ENCODE measurements at places on chromosomes 2 and 18. TPM values are rescaled to one million over a fixed set of nuclear protein-coding genes. Genes with fewer than 3 reads are reported as not detected.

- no peak overlapping the region for H3K27ac ChIP-seq
- H3K4me1 ChIP-seq = peaks cover 22% of the 10 kb centered on the region
- no peak overlapping the region for H3K4me3 ChIP-seq
- H3K27me3 ChIP-seq = no peaks in the 10 kb centered on the region
- no peak for DNase-seq
Measured at GRCh38 chr2:203043226-203043625, 28.6 kb downstream of the NBEAL1 start.

DNA sequence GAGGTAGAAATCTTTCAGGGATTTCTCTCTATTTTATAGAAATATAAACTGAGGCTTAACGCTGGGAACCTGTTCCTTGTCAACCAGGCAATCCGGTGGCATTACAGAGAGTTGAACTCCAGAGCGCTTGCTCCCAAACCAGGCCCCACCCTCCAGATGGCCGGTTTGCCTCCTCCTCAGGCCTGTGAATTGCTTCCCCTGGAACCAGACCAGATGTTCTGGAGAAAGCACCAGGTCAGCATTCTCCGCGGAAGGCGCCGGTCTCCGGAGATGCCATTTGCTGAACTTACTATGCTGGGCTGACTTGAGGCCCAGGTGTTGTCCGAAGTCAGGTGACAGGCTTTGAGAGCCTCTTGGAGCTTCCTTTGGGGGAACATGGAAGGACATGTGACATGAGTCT lies 17.2 kb downstream of the TNP1 start:
- no peaks in the 10 kb centered on the region for H3K36me3 ChIP-seq
- no peaks in the 10 kb centered on the region for H3K4me1 ChIP-seq
- H3K27me3 ChIP-seq = peaks cover 17% of the 10 kb centered on the region
- H3K4me3 ChIP-seq = no peak overlapping the region
- H3K27ac ChIP-seq = no peak overlapping the region

DNA sequence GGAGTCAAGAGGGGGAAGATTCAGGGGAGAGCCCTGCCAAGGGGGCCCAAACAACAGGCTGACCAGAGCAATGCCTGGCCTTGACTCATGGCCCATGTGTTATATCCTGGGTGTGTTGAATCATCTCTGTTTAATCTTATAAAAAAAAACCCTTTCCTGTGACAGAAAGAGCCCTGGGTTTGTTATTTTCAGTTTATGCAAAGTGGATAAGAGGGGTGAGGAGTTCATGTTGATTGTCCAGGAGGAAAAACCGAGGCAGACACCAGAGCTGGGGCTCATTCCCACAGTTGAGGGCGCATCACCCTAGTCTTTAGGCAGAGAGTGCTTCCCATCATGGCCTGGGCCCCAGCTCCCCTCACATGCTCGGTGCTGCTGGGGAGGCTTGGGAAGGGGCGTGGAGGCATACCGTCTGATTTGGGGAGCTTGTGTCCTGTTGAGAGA lies 30.9 kb upstream of the IL37 start:
- peaks cover 58% of the 10 kb centered on the region for H3K4me1 ChIP-seq
- H3K27ac ChIP-seq = peak overlapping the region; percentile 83
- no peak for DNase-seq

DNA sequence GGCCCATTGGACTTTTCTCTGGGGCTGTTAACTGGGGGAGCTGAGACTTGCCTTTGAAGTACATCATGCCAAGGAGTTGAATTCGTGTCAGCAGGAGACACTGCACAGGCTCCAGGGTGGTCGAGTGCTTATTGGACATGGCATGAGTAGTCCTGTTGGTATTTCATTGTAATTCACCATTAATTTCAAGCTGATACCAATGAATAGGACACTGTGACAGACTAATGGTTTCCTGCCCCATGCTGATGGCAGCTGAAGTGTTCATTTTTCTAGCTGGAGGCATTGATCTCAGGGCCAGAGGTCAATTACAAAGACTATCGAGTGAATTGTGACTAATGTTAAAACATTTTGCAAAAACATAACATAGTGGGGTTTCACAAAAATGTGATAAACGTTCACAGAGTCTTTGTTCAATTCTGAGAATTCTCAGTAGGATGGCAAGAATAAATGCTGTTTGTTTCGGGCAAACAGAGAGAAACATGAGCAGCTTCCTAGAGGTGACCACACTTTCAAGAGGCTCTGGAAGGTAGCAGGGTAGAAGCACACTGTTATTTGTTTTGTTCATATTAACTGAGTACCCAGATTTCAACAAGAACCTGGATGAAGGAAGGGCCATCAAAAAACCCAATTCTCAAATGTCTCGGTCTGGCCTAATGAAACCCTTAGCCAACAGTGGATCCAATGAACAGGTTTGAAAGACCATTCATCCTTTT lies 90.6 kb upstream of the ARL4C start:
- no peak for DNase-seq
- no peak overlapping the region for H3K27ac ChIP-seq
- peaks cover 81% of the 10 kb centered on the region for H3K27me3 ChIP-seq

GRCh38 chr2:12949406-12949805 lies 232.7 kb downstream of the TRIB2 start:
- peaks cover 7% of the 10 kb centered on the region for H3K27me3 ChIP-seq
- no peaks in the 10 kb centered on the region for H3K4me1 ChIP-seq
- no peak overlapping the region for H3K4me3 ChIP-seq
- H3K27ac ChIP-seq = no peak overlapping the region

GRCh38 chr18:54734059-54734458 lies 94.2 kb upstream of the RAB27B start:
- no peaks in the 10 kb centered on the region for H3K36me3 ChIP-seq
- DNase-seq = peak; percentile 36
- no peak overlapping the region for H3K4me3 ChIP-seq
- H3K4me1 ChIP-seq = peaks cover 48% of the 10 kb centered on the region
- no peaks in the 10 kb centered on the region for H3K27me3 ChIP-seq

DNA sequence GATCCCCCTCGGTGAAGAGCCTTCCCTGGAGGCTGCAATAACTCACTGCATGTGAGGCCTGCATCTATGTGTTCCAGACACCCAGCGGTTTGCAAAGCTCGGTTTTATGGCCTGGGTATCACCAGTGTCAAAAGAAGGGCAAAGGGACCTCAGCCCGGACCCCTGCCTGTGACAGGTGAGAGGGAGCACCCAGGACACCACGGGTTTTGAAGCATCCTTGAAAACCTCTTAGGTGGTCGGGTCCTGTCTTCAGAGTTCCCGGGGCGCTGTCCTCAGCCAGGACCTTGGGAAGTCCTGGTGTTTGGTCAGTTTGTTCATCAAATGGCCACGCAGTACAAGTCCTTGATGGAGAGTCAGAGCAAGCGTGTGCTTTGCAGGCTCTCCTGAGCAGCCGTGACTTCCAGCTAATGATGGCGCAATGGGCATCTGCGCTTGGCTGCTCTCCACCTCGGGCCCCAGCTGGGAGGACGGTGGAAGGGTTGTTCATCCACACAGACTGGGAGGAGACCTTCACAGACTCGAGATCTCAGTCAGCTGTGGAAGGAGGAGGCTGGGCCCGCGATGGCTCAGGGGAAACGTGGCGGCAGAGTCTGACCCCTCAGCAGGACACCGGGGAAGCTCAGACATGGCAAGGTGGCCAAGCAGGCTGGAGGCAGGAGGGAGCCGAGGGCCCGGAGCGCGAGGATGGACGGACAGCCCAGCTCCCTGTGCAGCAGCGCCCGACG lies 113.1 kb upstream of the GPC1 start:
- H3K27ac ChIP-seq = no peak overlapping the region
- no peak for DNase-seq
- H3K27me3 ChIP-seq = peaks cover 67% of the 10 kb centered on the region
- no peaks in the 10 kb centered on the region for H3K36me3 ChIP-seq
- no peak overlapping the region for H3K4me3 ChIP-seq

- peaks cover 48% of the 10 kb centered on the region for H3K4me1 ChIP-seq
- H3K27ac ChIP-seq = peak overlapping the region; percentile 71
Measured at GRCh38 chr2:120934574-120935338, 199.1 kb downstream of the GLI2 start.

DNA sequence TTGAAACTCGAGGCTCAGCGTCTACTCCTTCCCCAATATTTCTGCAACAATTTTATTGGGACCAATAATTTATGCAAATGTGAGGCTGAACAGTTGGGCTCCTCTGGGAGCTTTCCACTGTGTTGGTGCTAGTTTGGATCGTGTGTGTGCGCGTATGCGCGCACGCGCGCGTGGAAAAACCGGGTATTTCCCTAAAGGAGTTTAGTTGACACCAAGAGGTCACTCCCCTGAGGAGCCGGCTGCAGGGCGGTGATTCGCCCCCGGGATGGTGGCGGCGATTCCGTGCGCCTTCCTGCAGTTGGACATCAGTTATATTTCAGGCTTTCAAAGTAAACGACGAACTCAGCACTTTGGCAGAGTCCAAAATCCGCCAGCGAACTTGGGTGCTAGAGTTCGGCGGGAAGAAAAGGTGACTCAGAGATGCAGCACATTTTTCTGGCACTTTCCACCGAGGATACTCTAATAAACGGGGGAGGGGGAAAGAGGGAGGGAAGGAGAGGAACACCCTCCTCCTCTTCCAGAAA lies 186.5 kb upstream of the FANCL start:
- peak overlapping the region; percentile 75 for H3K4me3 ChIP-seq
- peak; percentile 47 for DNase-seq
- no peaks in the 10 kb centered on the region for H3K27me3 ChIP-seq
- peak overlapping the region; percentile 17 for H3K27ac ChIP-seq
- H3K36me3 ChIP-seq = peaks cover 16% of the 10 kb centered on the region

GRCh38 chr2:96225016-96225533 lies 16.4 kb upstream of the STARD7 start:
- no peak overlapping the region for H3K27ac ChIP-seq
- no peaks in the 10 kb centered on the region for H3K4me1 ChIP-seq
- H3K27me3 ChIP-seq = no peaks in the 10 kb centered on the region
- no peaks in the 10 kb centered on the region for H3K36me3 ChIP-seq
- no peak for DNase-seq

GRCh38 chr18:35605686-35606417 lies 24.3 kb downstream of the GALNT1 start:
- H3K27me3 ChIP-seq = no peaks in the 10 kb centered on the region
- H3K4me3 ChIP-seq = no peak overlapping the region
- no peaks in the 10 kb centered on the region for H3K36me3 ChIP-seq
- peak; percentile 21 for DNase-seq
- peaks cover 44% of the 10 kb centered on the region for H3K4me1 ChIP-seq

GRCh38 chr18:58105888-58106260 lies 61.8 kb downstream of the NEDD4L start:
- no peak for DNase-seq
- no peaks in the 10 kb centered on the region for H3K27me3 ChIP-seq
- no peak overlapping the region for H3K27ac ChIP-seq
- peaks cover 51% of the 10 kb centered on the region for H3K4me1 ChIP-seq
- H3K36me3 ChIP-seq = no peaks in the 10 kb centered on the region
- no peak overlapping the region for H3K4me3 ChIP-seq

DNA sequence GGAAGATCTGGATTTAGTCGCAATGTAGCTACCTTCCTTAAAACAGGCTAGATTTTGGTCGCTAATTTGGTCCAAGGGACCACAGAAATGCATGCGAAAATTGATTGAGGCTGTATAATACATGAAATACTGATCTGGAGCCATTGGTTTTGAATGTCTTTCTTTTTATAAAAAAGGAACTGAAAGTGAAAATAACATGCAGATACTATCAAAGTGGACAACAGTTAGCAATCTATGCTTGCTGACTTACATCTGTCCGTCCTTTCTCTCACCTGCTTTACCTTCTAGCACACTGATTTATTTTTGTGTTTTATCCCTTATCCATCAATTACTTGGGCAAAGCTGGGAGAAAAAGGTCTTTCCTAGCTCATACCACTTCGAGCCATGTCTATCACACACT lies 1459.8 kb upstream of the ACVR2A start:
- H3K27ac ChIP-seq = no peak overlapping the region
- DNase-seq = no peak
- H3K36me3 ChIP-seq = no peaks in the 10 kb centered on the region
- no peaks in the 10 kb centered on the region for H3K4me1 ChIP-seq

MFSD2B gene
- not detected for total RNA-seq

CTDSP1 gene
- total RNA-seq = 58.0 TPM

PER2 gene
- total RNA-seq = 14.8 TPM

ABCB11 gene
- 2.1 TPM for total RNA-seq

NIF3L1 gene
- total RNA-seq = 38.4 TPM

ABCG5 gene
- 0.66 TPM for total RNA-seq
